ENCODE measurements at places on chromosomes 11 and 22.

- DNase-seq, result no peak
Observed at GRCh38 chr22:50505276-50505775, 2.2 kb downstream of the LMF2 start.

- DNase-seq, result no peak
Observed at GRCh38 chr11:120227228-120227852, 12.6 kb upstream of the POU2F3 start.

GRCh38 chr22:48415520-48415919, 1412.2 kb downstream of the BRD1 start:
- no peak for DNase-seq

- no peak for DNase-seq
Observed at GRCh38 chr11:65132988-65133700, 1.2 kb downstream of the SYVN1 start.

DNA sequence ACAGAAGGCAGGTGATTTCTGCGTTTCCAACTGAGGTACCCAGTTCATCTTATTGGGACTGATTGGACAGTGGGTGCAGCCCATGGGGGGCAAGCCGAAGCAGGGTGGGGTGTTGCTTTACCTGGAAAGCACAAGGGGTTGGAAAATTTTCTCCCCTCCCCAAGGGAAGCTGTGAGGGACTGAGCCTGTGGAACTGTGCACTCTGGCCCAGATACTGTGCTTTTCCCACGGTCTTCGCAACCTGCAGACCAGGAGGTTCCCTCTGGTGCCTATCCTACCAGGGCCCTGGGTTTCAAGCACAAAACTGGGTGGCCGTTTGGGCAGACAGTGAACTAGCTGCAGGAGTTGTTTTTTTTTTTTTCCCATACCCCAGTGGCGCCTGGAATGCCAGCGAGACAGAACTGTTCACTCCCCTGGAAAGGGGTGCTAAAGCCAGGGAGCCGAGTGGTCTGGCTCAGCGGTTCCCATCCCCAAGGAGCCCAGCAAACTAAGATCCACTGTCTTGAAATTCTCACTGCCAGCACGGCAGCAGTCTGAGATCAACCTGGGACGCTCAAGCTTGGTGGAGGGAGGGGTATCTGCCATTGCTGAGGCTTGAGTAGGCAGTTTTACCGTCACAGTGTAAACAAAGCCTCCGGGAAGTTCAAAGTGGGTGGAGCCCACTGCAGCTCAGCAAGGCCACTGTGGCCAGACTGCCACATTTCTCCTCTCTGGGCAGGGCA, 97.2 kb downstream of the JRKL start:
- DNase-seq, result no peak

DNA sequence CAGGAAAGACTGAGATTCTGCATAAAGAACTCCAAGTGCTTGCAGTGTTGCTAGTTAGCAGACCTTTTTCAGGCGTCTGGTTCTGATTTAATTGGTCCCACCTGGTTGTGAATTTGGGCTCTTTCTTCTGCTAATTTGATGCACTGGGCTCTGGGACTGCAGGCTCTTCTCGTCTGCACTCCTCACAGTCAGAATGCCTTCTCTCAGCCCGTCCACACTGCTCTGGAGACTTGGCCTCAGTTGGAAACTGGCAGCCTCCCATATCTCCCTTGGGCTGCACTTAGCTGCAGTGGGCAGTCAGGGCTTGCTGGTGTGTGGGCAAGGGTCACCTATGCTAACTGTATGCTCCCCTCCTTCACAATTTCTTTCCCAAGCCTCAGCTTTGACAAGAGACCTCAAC, 1.5 kb downstream of the TRIM6 start:
- no peak for DNase-seq

- DNase-seq, result no peak
Observed at GRCh38 chr22:45497351-45498145, 5.1 kb upstream of the FBLN1 start.

- no peak for DNase-seq
Observed at GRCh38 chr11:122984186-122985011, 2.8 kb upstream of the BSX start.

GRCh38 chr11:85710917-85711316, 24.9 kb upstream of the CCDC89 start:
- no peak for DNase-seq

GRCh38 chr11:2314136-2314524, 12.3 kb downstream of the TSPAN32 start:
- no peak for DNase-seq

DNA sequence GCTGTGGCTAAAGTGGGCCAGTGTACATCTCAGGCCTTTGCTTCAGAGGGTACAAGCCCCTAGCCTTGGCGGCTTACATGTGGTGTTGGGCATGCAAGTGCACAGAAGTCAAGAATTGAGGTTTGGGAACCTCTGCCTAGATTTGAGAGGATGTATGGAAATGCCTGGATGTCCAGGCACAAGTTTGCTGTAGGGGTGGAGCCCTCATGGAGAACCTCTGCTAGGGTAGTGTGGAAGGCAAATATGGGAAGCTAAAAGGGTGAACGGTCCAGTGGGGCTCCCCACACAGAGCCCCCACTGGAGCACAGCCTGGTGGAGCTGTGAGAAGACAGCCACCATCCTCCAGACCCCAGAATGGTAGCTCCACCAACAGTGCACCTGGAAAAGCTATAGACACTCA, 28.5 kb upstream of the PGR start:
- DNase-seq, result no peak

DNA sequence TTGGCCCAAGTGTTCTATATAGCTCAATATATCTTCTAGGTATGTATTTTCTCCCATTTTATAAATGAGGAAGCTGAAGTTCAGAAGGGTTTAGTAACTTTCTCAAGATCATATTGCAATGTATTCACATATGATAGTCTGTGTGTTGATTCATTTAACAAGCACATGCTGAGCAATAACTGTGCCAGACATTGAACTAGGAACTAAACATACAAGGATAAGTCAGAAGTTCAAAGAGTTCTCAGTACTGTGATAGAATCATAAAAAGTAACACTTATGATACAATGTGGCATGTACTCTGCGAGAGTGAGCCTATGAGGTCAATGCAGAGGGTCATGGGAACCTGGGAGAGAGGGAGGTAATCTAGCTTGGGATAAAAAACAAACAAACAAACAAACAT, 1082.2 kb upstream of the TENM4 start:
- DNase-seq, result no peak

DNA sequence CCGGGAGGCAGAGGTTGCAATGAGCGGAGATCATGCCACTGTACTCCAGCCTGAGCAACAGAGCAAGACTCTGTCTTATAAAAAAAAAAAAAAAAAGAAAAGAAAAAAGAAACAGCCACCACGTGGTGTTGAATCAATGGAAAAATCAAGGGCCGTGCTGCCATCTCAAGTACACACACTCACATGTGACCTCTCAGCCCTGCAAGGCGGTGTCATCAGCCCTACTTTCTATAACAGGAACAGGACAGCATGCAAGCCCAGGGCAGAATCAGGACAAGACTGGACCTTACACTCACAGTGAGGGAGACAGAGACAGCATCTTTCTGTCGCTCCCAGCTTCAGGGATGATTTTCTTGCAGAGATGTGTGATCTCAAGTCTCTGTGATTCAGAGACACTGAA, 179.6 kb downstream of the MPPED1 start:
- no peak for DNase-seq
